ENCODE measurements at places on chromosomes 1 and 21. TPM values are rescaled to one million over a fixed set of nuclear protein-coding genes. Genes with fewer than 3 reads are reported as not detected.

GRCh38 chr1:111907321-111907720 is 82.1 kb downstream of the KCND3 start:
- no peak for DNase-seq

The GPA33 gene
- total RNA-seq, result not detected

DNA sequence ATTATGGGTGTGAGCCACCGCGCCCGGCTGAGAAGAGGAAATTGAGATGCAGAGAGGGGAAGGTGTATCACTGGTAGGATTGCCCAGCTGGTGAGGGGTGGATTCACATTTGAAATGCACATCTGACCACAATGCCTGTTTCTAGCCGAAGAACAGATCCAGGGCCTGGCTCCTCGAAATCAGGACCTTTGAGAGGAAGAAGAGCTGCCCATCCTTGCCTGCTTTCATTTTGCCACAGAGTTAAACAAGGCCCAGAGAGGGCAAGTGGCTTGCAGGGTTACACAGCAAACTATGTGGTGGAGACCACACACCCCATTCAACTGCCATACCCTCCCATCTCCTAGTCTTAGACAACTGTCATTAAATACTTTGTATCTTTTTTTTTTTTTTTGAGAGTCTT is 32.9 kb upstream of the TMEM61 start:
- DNase-seq, result no peak

The TFF3 gene
- total RNA-seq, result not detected

DNA sequence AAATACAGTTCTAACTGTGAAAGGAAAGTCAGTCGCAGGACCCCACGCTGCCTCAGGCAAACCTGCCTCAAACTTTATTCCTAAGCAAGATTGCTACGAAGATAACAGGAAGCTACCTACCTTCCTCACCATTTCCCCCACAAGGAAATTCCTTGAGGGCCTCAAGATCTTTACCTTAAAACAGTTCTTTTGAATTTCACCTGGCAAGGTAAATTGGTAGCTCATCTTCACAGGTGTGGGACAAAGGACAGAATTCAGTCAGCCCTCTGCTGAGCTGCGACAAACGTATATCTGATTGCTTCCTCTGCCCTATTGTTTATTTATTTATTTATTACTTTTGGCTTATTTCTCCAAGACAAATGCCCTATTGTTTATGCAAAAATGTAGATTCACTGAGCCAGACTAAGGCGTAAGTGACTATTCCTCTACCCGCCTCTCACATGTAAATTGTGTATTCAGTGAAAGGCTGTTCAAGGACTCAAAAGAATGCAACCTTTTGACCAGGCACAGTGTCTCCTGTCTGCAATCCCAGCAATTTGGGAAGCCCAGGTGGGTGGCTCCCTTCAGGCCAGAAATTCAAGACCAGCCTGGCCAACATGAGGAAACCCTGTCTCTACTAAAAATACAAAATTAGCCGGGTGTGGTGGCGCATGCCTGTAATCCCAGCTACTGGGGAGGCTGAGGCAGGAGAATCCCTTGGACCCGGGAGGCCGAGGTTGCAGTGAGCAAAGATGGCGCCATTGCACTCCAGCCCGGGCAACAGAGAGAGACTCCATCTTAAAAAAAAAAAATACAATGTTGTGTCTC is 17.3 kb upstream of the PKNOX1 start:
- no peak for DNase-seq

DNA sequence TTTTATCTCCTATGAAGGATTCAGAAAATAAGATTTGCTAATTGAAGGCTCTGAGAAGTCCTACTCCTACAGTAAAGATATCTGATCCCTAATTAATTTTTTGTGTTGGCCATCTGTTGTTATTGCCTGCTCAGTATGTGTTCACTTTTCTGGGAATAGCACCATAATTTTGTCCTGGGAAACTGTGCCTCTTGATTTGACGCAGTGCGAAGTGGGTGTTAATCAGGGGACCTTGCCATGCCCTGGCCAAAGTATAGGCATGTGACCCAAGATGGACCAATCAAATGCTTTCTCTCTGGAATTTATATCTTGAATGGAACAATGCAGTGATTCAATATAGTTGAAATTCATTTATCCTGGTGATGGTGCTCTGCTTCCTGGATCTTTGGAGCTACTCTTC is 30.4 kb upstream of the GNG12 start:
- no peak for DNase-seq

GRCh38 chr1:178724376-178724727 is 692 bp upstream of the RALGPS2 start:
- no peak for DNase-seq

DNA sequence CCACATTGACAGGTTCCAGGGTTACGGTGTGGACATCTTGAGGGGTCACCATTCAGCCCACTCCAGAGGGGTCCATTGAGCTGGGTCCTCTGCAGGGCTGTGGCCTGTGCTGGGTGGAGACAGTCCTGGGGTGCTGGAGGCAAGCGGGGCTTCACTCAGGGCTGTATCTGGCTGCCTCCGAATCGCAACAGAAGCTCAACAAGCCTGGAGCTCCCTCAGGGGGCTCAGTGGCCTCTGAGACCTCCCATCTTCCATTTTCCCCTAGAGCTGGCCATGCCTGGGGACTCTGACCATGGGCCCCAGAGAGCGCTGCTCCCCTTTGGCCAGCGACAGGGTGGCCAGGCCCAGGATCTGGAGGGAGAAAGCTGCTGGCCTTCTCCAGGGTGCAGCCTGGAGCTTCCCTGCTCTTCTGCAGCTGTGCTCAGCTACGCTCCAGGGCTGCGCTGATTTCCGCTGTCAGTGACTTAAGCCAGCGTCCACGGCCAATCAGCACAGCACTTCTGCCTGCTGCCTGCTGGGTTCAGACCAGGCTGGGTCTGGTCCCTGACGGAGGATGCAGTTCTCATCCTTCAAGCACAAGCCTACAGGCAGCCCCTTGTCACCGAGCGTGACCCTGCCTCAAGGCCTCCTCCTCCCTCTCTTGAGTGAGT is 45.0 kb upstream of the ADARB1 start:
- no peak for DNase-seq

The CELSR2 gene
- total RNA-seq, result 3.8 TPM

DNA sequence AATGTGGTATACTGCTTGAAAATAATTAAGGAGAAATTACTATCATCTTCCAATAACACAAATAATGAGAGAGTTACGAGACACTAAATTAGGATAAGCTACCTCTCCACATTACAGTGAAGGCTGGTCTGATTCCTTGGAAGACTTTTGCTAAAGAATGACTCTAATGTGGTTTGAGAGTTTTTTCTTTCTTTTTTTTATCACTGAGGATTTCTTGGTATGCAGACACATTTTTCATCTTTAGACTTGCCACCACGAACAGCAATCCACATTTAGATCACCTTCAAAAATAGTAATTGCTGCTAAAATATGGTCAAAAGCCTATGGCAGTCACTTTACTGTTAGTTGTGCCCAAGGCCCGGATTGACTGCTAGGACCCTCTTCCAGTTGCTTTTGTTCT is 16.6 kb upstream of the TMEM35B start:
- no peak for DNase-seq

DNA sequence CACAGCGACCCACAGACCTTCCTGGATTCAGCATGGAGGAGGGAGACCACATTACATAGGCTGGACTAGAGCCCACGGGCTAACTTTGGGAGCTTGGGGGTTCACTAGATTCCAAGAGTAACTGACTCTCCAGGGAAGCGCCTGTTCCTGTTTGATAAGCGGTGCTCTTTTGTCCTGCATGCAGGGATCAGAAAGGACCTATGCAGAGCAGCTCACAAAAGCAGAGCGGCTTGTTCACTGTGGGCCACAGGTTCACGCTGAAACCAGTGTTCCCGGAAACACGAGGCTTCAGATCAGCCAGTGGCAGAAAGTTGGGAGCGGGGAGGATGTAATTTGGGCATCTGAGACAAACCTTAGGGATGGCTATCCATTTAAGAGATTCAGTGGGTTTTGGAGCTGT is 403.9 kb downstream of the PCP4 start:
- no peak for DNase-seq

DNA sequence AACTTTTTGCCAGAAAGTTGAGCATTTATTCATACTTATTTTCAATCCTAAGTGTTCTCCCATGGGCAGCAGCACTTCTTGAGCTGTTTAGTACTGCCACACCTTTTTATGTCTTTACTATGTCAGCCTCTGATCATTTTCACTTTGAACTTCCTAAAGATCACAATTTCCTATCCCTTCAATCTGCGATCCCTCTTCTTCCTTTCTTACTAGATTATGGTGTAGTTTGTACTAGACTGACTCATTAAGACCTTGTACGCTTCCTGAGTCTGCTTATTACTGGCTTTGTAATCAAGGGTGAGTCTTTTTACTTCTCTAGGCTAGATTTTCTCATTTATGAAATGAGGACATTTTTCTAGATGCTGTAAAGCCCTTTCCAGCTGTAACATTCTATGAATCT is 55.1 kb downstream of the LRIG2 start:
- no peak for DNase-seq

All from NCI-H460 (cell line).